Astrocyte (in vitro differentiated cells and primary cell): ENCODE measurements at places on chromosomes 12 and 14. TPM values are rescaled to one million over a fixed set of nuclear protein-coding genes. Genes with fewer than 3 reads are reported as not detected.

HOXC13 gene
- total RNA-seq: not detected in 2 replicates

SIX4 gene
- total RNA-seq: 11.2 and 14.0 TPM in 2 replicates

- no peaks in the 10 kb centered on the region for H3K4me1 ChIP-seq
- H3K27ac ChIP-seq: no peak overlapping the region
- H3K4me3 ChIP-seq: no peak overlapping the region
- H3K27me3 ChIP-seq: no peaks in the 10 kb centered on the region
These were observed 51.3 kb downstream of the AMN start for GRCh38 chr14:102973706-102974285.

GRCh38 chr14:104799244-104800014, 1.5 kb upstream of the ZBTB42 start:
- peaks cover 17% of the 10 kb centered on the region for H3K4me1 ChIP-seq
- no peak for DNase-seq
- no peaks in the 10 kb centered on the region for H3K36me3 ChIP-seq
- H3K27ac ChIP-seq: no peak overlapping the region
- peaks cover 3% of the 10 kb centered on the region for H3K27me3 ChIP-seq
- H3K4me3 ChIP-seq: peak overlapping the region; percentile 57

- no peak overlapping the region for H3K27ac ChIP-seq
- peaks cover 6% of the 10 kb centered on the region for H3K4me1 ChIP-seq
- DNase-seq: no peak
- H3K36me3 ChIP-seq: no peaks in the 10 kb centered on the region
- H3K4me3 ChIP-seq: peak overlapping the region; percentile 55
These were observed 805 bp upstream of the CRACR2A start for GRCh38 chr12:3753544-3754284.

DNA sequence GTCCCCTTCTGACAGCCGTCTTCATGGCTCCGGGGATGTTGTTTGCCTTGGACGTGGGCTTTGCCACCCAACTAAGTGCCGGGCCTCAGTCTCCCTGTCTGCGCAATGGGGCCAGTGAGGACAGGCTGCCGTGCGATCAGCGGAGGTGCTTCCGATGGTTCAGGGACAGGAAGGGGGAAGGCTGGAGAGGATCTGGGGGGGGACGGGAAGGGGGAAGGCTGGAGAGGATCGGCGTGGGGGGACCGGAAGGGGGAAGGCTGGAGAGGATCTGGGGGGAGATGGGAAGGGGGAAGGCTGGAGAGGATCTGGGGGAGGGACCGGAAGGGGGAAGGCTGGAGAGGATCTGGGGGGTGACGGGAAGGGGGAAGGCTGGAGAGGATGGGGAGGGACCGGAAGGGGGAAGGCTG, 3.4 kb downstream of the MMP17 start:
- H3K27me3 ChIP-seq: no peaks in the 10 kb centered on the region
- H3K36me3 ChIP-seq: no peaks in the 10 kb centered on the region
- peak overlapping the region; percentile 5 for H3K4me3 ChIP-seq
- H3K27ac ChIP-seq: no peak overlapping the region
- DNase-seq: peak; percentile 55

DNA sequence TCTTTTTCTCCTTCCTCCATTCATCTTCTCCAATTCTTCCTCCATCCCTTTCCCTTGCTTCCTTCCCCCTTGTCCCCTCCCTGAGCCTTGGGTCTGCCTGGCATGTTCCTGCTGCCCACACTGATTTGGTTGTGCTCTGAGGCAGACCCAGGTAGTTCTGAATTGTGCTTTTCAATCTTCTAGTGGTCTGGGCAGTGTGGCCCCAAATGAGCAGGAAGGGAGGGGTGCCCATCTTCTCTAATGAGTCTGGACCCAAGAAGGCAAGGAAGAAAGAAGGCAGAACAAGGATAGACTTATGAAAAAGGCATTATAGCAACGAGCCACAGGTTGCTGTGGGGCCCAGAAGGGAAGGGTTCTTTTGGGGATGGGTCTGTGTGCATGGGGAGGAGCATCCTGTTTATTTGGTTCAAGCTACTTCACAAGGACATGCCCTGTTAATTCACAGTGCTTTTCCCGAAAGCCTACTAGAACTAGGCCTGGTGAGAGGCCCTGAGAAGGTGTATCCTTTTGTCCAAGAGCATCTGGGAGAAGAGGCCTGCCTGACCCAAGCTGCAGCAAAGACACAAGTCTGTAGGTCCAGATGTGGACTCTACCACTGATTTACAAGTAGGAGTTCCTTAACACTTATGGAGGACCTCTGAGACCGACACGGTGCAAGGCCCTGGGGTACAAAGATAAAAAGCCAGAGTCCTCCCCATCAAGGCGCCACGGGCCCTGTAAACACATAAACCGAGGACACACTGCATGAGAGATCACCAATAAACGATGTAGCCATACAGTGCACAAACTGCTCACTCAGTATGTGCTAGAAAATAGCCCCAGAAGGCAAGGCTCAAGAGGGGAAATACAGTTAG, 1.1 kb upstream of the SUSD6 start:
- peak overlapping the region; percentile 78 for H3K4me3 ChIP-seq
- no peaks in the 10 kb centered on the region for H3K36me3 ChIP-seq
- no peak for DNase-seq
- no peaks in the 10 kb centered on the region for H3K27me3 ChIP-seq
- H3K4me1 ChIP-seq: peaks cover 23% of the 10 kb centered on the region
